ENCODE measurements at places on chromosomes 5 and 9.

DNA sequence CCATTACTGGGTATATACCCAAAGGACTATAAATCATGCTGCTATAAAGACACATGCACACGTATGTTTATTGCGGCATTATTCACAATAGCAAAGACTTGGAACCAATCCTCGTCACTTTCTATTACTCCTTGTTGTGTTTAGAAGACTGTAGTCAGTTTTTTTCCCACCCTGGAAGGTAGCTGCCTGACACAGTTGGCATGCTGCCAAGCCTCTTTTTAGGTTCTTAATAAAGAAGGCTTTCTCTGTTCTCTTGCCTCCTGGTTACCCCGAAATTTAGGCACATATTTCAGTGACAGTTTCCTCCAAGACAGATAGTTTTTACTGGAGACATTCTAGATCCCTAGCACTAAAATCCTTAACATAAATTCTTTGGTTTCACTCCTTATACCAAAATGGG is 205.4 kb upstream of the PCSK5 start:
- DNase-seq, result no peak

- DNase-seq, result no peak
These were observed 213.1 kb downstream of the RFK start for GRCh38 chr9:76181020-76181641.

GRCh38 chr5:143205386-143205785 is 198.1 kb downstream of the NR3C1 start:
- no peak for DNase-seq

DNA sequence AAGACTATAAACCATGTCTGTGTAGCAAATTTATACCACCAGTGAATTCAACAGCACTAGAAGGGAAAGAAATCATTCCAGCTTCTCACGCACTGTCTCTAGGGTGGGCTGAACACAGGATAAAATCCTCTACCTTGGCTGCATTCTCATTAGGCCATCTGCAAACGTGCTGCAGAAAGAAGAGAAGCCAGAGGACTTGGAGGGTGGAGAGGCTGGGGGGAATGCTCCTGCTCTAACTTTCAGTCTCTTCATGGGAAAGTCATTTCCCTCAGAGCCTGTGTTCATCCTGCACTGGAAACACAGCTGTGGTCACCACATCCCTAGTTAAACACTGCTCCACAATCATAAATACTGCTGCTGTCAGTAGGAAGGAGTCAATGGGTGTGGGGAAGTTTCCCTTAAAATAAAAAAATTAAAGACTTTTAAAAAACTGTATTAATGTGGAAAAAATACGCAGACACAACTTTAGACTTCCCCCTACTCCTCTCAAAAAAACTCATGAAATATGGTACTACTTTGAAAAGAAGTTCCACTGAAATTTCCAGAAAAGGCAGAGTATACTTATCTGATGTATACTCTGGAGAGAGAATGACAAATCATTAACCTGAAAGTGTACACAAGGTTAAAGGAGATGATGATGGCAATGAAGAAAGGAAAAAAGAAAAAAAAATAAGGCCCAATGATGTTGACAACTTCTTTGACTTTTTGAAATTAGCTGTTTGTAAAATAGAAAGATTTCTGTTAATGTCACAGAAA is 46.8 kb downstream of the LHFPL2 start:
- no peak for DNase-seq

- DNase-seq, result no peak
These were observed 58.6 kb upstream of the ZSWIM6 start for GRCh38 chr5:61273279-61273975.

DNA sequence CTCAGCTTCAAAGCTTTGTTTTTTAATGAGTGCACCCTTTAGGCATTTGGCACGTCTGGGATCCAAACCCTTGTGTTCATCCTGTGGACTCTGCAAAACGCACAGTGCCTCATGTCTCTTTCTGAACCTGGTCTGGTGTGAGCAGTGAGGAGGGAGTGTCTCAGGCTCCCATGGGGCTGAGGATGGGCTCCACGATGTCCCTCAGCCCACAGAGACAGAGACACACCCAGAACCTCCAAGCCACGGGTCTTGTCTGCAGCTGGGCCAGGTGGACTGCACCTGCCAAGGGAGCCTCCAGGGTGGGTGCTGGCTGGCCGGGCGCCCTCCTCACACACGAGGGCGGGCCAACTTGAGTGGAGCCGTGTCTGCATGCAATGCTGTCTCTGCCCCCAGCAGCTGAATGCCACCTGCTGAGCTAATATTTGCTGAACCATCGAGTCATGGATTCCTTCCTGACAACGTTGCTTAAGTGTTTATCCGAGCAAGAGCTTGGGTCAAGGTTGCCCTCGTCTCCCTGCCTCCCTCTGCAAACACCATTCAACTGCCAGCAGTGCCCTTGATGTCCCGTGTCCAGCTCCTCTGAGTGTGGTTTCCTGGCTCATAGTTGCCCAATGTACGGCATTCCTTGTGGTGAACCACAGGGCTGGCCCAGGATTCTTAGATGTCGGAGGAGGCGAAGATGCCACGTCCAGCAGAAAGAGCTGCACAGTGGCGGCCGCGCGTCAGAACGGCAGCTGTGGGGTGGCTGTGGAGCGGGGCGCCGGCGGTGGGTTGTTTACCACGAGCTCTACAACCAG is 31.4 kb upstream of the LPCAT1 start:
- no peak for DNase-seq

DNA sequence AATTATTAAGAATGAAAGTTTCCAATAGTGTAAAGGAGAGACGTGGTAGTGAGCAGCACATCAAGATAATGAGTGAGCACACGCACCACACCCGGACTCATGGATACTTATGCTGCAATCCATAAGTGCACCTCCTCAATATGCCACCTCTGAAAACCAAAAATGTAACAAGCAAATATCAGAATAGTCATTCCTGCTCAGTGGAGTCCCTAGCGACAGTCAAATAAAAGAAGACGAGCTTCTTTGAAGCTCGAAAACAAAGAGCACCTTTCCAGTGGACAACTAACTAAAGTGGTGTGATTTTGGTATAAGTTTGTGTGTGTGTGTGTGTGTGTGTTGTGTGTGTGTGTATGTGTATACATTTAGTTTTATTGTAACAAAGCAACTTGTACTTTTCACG is 241.3 kb downstream of the DEPDC1B start:
- no peak for DNase-seq

DNA sequence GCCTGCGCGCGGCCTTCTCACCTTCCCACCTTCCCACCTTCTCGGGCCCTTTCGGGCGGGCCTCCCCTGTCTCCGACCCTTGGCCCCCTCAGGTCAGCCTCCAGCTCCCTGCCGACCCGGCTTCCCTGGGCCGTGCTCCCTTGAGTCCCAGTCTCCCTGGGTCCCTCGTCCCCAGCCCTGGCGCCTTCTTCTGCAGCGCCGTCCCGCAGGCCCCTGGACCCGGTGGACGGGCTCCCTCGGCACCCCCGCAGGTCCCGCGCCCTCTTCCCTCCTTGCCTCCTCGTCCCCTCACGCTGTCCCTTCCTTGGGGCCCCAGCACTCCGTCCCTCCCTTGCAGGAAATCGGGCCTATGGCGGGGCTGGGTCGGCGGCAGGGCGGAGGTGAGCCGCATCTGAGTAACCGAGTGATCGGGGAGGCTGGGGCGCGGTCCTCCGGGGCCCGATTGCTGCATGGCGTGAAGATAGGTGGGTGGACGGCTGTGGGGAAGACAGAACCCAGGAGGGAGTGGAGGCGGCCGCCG is 7.6 kb downstream of the ARPC5L start:
- no peak for DNase-seq

GRCh38 chr9:12730927-12731326 is 37.7 kb downstream of the TYRP1 start:
- DNase-seq, result no peak

DNA sequence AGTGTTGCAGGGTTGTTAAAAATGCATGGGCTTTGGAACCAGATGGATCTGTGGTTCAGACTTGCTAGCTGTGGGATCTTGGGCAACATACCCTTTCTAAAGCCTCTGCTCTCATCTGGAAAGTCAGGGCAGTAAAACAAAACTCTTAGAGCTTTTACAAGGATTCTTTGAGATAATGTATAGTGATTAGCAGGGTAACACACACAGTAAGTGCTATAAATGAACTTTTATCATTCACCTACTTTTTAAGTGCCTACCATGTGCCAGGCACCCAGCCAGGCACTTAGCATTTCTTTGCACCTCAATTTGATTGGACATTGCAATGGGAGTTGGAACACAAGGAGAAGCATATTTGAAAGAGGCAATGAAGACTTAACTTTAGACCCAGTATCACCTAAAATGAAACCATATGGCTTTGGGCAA is 208.6 kb upstream of the PAPPA start:
- DNase-seq, result no peak

- no peak for DNase-seq
These were observed 568.3 kb downstream of the CSNK1G3 start for GRCh38 chr5:124080256-124080655.

- DNase-seq, result no peak
These were observed 21.0 kb upstream of the C9orf40 start for GRCh38 chr9:74973714-74974113.

GRCh38 chr9:129131300-129132145 is 20.3 kb downstream of the PTPA start:
- DNase-seq, result peak; percentile 68

DNA sequence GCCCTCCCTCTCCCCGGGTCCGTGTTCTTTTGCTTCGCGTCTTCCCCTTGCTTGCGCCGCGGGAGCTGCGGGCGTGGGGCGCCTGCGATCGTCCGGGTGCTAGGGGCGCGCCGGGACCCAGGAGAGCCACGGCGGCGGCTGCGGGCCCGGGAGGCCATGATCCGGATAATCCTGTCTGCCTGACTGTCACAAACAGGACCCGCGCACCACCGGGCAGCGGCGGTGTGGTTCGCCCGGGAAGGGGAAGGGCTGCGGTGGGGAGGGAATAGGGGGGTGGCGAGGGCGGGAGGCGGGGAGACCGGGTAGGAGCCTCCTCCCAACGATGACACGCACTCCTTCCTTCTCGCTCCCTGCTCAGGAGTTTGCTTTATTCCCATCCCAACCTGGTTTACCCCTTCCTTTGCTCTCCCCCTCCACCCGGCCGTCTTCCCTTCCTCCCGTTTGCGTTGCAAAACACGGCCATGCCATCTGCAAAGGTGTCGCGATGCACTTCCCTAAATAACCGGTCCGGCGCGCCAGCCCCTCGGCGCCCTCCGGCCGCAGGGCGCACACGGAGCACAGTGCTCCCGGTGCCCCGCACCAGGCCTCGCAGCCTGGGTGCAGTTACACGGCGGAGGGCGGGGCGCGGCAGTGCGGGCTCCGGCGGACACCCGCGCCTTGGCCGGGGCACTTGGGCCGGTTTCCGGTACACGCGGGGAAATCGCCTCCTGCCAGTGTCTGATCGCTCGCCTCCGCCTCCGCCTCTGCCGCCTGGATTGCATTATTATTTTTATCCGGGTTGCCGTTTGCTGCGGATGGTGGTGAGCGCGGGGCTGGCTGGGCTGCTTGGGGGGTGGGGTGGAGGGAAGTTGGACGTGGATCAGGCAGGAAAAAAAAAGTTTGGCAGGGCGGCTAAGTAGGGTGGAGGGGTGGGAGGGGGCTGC is 1.5 kb downstream of the SMARCA2 start:
- peak; percentile 32 for DNase-seq

GRCh38 chr9:88056876-88057275 is 81.4 kb downstream of the SPATA31C2 start:
- no peak for DNase-seq

- no peak for DNase-seq
These were observed 683.3 kb downstream of the MAT2B start for GRCh38 chr5:164188733-164189148.

DNA sequence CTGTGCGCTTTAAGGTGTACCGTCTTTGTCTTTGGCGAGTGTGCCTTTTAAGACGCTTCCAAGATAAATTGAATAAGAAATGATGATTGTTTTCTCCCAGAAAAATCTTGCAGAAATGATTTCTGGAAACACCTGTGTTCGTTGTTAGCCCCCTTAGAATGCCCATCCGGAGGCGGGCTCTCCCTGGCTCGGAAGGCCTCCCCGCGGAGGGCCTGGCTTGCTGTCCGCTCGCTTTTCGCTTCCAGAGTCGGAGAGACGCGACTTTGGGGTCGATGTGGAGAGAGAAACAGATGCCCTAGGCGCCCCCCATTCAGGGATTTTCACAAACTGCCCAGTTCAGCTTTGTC is 23.9 kb downstream of the LECT2 start:
- no peak for DNase-seq

DNA sequence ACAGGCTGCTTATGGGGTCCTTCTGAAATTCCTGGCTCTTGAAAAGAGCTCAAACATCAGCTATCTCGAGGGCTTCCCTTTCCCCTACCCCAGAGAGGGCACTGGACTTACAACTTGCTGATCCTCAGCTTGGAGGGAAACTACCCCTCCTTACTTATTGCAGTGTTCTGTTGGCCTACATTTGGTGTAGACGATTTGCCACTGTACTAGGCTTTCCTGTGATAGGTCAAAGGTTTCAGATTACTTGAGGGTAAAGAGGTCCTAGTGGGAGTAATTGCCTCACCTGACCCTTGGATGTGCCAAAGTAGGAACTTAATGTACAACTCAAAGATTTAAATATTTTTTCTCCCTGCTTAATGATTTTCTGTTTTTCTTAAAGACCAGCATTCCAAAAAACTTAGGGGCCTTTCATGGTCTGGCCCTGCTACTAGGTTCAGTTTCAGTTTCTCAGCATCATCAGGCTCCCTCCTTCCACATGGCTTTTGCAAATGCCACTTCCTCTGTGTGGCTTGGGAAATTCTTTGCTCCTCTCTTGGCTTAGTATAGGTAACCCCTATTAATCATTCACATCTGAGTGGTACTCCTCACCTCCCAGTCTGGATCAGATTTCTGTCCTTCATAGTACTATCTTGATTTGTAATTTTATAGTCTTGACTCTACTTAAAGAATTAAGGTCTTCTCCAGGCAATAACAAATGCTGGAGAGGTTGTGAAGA is 32.4 kb downstream of the CYSTM1 start:
- DNase-seq, result no peak

DNA sequence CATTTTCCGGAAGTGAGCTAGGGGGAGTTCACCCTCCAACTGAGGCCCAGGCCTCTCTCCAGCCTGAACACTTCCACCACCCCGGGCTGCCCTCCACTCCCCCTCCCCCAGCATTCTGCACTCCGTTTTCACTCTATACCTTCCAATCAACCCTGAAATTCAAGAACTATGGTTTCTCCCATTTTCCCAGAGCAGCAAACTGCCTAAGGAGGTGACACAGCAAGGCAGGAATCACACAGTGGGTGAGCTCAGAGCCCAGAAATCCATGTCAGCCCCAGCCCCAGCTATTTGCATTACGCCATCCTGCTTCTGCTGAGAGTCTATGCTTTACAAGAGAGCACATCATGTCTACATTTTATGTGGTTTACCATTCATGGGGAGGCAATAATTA is 11.9 kb downstream of the MSX2 start:
- no peak for DNase-seq

- no peak for DNase-seq
These were observed 71.5 kb downstream of the ABCA1 start for GRCh38 chr9:104856413-104856941.

DNA sequence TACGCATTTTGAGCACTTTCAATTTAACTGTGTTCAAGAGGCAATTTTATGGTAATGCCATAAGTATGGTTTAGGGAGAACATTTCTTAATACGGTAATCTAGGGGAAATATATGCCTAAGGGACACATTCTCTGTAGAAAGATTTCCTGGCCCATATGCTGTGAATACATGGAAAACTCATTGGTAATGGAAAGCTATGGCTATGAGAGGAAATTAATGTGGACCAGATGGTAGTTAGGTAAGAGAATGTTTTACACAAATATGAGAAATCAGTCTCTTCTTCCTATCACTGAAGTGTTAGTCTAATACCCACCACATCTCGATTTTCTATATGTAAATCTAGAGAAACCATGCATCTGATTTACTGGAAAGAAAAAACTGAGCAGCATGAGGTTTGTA is 105.0 kb downstream of the SEMA6A start:
- no peak for DNase-seq

- no peak for DNase-seq
These were observed 330.0 kb downstream of the ARRDC3 start for GRCh38 chr5:91052977-91053740.

GRCh38 chr9:114487607-114488300 is 17.5 kb downstream of the WHRN start:
- DNase-seq, result no peak

Data from stimulated activated CD8-positive, alpha-beta memory T cell treated with anti-CD3 and anti-CD28 coated beads, Interleukin-7, amount 100 ng/mL, for 48 hours (primary cell).